NCI-H2171 treated with DMSO at 0.1 percent for 48 hours (cell line): ENCODE measurements at places on chromosomes 13 and 19.
A peak's percentile ranks its signal among the peaks of the same experiment; 100 is the strongest.

- DNase-seq = peak; percentile 62
These were observed at the start of gene CELF5 for GRCh38 chr19:3224346-3225168. Gene CELF5 (plus strand): TSS chr19:3224661. CDS start chr19:3224740, 79 bp downstream.

- DNase-seq = no peak
These were observed 38.1 kb downstream of the RUBCNL start for GRCh38 chr13:46348961-46349360.

- DNase-seq = no peak
These were observed 52.3 kb downstream of the LRCH1 start for GRCh38 chr13:46605076-46605824.

DNA sequence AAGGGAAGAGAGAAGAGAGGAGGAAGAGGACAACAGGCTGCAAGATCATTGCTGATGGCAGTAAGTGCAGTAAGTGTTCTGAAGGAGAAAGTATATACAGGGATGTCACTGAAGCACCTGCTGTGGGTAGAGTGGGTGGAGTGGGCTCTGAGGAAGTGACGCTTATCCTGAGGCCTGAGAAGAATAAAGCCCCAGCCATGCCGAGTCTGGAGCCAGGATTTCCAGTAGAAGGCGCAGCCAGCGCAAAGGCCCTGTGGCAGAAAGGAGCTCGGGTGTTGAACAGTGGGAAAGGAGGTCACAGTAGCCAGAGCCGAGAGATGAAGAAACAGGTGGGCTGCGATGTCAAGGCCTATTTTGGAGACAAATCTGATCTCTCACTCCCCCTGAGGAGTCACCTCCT is 31.8 kb upstream of the ADGRE5 start:
- DNase-seq = no peak

- DNase-seq = no peak
These were observed 79.5 kb downstream of the GPR12 start for GRCh38 chr13:26681036-26681435.

DNA sequence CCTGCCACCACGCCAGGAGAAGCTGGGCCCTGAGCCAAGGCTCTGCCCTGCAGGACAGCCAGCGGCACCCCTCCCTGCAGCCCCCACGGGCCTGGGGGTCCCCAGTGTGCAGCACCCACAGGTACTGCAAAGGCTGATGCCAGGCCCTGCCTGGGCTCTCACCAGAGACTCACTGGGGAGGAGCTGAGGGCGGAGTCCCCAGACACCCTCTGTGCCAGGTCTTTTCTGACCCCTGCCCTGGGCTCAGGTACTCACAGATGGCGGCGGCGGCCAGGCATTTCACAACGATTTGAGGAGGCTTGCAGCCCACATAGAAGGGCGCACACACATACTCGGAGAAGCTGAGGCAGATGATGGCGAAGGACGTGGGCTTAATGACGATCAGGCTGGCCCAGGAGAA is 5.7 kb downstream of the SLC7A9 start:
- DNase-seq = no peak

DNA sequence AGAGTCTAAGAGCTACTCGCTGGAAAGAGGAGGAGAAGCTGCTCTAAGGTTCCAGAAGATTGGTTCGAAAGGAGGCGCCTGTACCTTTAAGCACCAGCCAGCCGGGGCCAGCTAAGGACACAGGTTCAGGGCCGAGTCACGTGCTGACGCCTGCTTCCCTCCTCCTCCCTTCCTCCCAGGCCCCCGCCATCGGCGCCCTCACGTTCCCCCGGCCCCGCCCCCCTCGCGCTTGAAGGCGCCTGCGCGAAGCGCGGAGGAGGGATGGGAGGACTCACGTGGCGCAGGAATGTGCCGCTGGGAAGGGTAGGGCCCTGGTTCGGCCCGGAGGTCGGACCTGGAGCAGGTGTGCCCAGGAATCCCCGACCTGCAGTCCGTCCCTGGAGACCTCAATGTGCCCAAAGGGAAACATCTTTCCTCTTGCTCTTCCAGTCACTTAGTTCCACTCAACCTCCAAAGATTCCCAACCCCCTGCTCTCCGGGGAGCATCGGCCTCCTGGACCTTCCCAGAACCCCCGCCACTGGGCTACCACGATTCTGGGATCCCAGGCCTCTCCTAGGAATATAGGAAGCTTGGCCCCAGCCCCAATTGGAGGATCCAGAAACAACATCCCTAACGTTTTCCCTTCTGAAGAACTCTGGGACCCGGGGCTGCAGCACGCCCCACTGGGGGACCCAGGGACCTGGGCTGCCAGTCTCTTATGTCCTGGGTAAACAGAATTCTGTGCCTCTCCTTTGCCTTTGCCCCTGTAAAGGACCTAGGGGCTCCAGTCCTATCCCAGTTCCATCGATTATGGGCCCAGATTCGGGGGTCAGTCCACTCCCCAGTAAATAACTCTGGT is 2.5 kb downstream of the DBP start:
- peak; percentile 96 for DNase-seq

GRCh38 chr13:52195401-52195837 is 36.0 kb upstream of the NEK3 start:
- no peak for DNase-seq

- no peak for DNase-seq
These were observed 27.2 kb downstream of the SPRY2 start for GRCh38 chr13:80313668-80314256.

- no peak for DNase-seq
These were observed 83.0 kb upstream of the TM9SF2 start for GRCh38 chr13:99418103-99418842.

DNA sequence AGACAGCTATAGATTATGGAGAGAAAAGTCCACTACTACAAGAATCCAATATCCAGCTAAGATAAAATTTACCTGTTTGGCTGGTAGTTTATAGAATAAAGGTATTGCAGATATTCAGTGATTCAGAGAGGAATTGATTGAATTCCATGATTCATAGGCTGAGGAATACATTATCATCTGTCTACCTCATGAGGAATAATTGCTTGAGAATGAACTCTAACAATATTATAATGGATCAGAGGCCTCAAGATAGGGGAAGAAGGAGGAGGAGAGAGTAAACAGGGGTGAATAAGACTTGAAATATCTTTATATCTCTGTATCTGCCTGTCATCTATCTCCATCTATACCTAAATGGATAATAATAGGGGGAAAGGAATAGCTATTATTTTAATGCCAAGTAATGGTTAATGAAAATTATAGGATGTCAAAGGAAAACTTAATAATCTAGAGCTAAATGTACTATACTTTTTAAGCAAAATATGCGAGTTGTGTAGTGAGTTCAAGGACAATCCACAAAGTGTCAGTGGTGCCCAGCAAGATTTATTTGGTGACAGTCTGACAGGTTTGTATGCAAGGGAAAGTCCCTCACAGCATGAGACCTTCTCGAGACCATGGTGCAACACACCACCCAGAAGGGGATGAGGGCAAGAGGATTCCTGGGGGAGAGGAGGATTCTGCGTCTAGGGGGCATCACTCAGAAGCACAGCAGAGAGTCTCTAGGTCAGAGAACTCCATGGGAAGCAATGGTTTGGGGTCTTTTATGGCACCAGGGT is 224.5 kb downstream of the GPC5 start:
- DNase-seq = no peak

GRCh38 chr13:106415971-106416370 is 119.5 kb downstream of the EFNB2 start:
- no peak for DNase-seq

DNA sequence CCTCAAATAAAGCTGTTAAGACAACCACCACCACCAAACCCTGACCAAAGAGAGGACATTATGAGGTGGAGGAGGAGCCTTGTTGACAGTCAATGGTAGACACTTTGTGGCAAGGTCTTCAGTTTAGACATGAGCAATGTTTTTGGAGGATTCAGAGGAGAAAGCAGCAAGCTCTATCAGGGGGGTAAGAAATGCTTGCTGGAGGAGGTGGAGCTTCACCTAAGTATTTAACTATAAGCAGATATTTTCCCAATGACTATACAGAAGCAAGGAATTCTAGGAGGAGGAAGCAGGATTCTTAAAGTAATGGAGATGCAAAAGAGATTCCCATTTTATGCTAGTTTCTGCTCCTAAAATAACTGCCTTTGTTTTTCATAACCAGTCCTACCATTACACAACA is 74.2 kb downstream of the TRPC4 start:
- no peak for DNase-seq

DNA sequence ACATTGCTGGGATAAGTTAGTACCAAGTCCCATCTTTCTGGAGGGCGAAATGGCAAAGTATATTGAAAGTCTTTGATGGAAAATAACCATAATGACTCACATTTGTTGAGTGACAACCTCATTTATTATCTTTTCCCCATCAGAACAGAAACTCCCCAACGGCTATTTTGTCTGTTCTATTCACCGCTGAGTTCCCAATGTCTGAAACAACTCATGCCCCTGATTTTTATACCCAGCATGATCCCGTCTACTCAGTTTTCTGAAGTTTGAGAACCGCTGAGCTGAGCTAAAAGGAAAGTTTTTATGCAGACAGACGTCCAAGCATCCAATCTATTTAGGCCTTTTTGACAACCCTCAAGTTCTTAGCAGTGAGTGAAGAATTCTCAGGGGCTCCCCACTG is 7.8 kb upstream of the TINCR start:
- DNase-seq = no peak

DNA sequence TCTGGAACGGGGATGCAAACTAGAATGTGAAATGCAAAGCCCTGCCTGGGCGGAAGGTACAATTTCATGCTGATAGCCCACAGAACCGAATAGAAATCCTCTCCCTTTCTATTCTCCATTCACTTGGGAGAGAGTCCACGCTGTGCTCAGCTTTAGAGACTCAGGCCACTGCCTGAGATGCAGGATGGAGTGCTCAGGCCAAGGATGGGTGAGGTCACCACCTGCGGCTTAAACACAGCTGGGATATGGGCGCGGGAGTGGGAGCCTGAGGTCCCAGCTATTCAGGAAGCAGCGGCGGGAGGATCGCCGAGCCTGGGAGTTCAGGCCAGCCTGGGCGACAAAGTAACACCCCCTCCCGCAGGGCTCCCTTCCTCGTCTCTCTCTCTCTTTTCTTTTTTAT is 446 bp upstream of the ZNF83 start:
- DNase-seq = no peak

- DNase-seq = no peak
These were observed 7.6 kb downstream of the EHD2 start for GRCh38 chr19:47720669-47721422.

- no peak for DNase-seq
These were observed 3.5 kb downstream of the SPACA6 start for GRCh38 chr19:51696606-51697005.

DNA sequence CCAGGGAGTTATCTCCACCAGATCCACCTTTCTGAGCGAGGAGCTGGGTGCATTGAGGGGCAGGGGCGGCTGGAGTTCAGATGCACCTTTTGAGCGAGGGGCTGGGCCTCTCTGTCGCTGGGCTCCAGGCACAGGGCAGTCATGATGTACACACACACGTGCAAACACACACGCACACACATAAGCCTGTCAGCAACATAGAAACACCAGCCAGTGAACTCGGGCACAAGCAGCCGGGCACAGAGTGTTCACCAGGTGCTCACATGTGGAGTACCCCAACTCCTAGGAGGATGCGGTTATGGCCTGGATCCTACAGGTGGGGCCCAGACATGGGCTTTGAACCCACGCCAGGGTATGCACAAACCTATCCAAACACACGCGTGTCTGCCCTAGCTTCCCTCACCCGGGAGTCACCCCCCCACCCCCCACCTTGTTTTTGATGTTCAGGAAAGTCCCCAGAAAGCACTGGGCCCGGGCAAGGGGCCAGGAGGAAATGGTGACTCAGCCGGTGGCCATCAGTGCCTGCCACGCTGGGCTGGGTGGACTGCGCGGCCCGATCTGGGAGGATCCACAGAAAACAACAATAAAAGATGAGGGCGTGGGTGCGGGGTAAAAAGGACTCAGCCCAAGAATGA is 13.3 kb downstream of the ARRDC2 start:
- no peak for DNase-seq
